ENCODE measurements at places on chromosomes 1 and 21.

- no peak for DNase-seq
These were observed 355.0 kb upstream of the ESRRG start for GRCh38 chr1:217078078-217078690.

- DNase-seq = no peak
These were observed 238.2 kb downstream of the GRIK3 start for GRCh38 chr1:36796106-36796590.

DNA sequence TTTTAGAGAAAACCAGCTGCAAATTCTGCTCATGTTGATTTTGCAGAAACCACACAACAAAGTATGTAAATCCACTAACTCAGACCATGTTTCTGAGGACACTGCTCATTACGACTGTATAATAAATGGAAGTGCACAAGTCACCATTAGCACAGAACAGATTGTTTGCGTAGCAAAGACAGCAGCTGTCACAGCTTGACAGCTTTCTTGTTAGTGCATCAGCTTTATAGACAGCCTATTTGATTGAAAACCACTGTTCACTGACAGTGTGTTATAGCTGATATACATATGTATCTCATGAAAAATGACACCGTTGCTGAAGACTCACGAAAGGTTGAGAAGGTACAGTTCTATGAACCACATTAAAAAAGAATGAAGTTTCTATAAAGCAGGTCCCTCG, 560.2 kb upstream of the ZRANB2 start:
- DNase-seq = no peak

DNA sequence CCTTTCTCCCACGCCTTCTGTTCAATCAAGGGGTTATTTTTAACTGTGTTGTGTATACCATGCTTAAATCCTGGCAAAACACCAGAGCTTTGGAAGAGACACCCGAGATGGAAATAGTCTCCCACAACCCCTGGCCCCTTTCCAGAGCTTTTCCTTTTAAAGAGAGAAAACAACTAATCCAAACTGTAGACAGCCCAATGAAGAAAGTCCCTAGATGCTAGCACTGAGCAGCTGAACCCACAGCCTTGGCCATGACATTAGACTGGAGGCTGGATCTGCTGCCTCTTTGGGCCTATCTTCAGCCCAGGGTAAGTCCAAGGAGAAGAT, 64.9 kb upstream of the ARTN start:
- DNase-seq = no peak

DNA sequence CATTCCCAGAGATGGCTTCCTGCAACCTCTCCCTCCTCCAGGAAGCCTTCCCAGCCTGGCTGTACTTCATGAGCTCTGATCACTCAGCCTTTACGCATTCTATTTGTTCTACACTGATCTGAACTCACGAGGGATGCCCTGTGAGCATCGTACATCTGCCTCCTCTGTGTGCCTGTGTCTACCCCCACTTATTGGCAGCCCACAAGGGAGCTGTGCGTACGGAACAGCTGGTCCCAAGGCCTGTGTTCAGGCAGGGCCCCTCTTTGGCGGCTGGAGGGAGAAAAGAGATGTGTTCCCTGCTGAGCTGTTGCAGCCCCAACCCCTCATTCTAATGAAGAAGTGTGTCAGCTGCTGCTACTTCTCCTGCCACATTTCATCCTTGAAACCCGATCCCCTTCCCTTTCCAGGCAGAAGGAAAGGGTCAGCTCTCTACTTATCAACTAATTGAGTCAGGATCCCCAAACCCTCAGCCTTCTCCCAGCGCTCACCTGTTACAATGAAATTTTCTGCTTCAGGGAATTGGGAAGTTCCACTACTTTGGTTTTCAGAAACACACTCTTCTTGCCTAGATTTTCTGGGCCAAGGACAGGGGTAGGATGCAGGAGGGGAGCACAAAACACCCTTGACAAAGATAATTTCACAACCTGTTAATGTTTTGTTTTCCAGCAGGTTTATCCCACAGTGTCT, 3.2 kb downstream of the INKA2 start:
- DNase-seq = no peak

- no peak for DNase-seq
These were observed 406.1 kb downstream of the PRDM2 start for GRCh38 chr1:14106126-14106525.

- DNase-seq = no peak
These were observed 14.1 kb downstream of the CMPK1 start for GRCh38 chr1:47347735-47348134.

DNA sequence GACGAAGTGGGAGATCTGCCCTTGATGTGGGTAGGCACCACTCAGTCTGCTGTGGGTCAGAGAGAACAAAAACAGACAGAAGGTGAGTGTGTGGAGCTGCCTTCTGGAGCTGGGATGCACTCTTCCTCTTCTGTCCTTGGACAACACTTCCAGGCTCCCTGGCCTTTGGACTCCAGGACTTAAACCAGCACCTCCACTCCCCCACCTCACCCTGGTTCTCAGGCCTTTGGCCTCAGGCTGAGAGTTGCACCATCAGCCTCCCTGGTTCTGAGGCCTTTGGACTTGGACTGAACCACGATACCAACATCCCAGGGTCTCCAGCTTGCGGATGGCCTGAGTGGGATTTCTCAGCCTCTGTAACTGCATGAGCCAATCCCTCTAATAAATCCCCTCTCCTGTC, 68.1 kb upstream of the STUM start:
- DNase-seq = no peak

GRCh38 chr1:223477456-223477855, 84.2 kb downstream of the CCDC185 start:
- DNase-seq = no peak

GRCh38 chr1:107142140-107142542, 1.3 kb downstream of the NTNG1 start:
- DNase-seq = no peak

- no peak for DNase-seq
These were observed 12.7 kb upstream of the HEYL start for GRCh38 chr1:39652105-39652504.

- no peak for DNase-seq
These were observed 3.4 kb downstream of the SELL start for GRCh38 chr1:169707912-169708604.

DNA sequence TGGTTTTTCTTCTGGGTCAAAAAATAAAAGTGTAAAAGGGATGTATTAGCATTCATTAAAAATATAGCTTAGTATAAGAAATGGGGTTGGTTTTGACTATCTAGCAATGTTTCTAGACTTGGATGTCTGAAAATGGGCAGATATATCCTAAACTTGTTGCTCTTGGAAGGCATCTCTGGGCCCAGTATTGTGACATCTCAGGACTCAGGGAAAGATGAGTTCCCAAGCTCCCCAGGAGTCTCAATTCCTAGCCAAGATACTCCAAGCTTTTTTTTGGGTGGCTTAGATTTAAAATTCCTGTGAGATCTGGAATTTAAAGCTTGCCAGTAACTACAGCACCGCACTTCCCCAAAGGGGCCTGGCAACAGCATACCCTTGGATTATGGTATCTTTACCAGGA, 11.5 kb upstream of the HSD17B7 start:
- DNase-seq = no peak

All from memory B cell (primary cell).